ENCODE measurements at places on chromosomes 7 and 10.

GRCh38 chr7:120337308-120337907 is 64.4 kb downstream of the KCND2 start:
- no peak for DNase-seq

DNA sequence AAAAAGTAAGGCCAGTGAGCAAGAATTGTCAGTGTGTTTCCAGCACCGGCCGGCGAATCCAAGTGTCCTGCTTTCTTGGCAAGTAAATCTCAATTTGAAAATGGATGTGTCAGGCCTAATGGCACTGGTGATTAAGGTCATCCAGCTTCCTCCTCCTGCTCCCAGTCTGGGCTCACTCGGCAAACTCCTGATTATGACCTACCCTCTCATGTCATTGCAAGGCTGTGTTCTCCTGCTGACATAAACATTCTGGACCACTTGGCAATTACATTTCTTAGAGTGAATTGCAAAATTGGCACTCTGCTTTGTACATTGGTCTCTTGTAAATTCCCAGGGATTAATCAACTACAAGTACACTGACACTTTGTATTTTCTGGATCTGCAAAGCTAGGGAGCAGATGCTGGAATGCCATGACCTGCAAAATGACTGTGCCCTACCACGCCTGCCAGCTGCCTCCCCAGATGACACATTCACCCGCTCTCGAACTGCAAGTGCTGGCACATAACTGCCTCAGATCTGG is 473.8 kb downstream of the KIF20B start:
- no peak for DNase-seq

DNA sequence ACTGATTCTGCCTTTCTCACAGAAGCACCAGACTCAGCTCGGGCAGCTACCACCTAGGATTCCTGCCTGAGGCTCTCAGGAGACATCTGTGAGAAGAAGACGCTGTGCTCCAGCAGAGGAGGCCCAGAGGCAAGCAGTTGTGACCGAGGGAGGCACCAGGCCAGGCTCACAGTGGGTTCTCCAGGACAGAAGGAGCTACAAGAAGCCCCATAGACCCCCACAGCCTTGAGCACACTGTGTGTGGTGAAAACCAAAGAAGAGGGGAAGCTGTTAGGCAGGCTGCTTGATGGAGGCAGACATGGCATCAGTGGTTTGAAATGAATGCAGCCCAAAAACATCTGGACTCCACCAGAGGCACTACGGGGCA is 198.8 kb downstream of the GRID1 start:
- DNase-seq, result no peak

- DNase-seq, result no peak
Measured at GRCh38 chr7:50781381-50782293, 1.1 kb downstream of the GRB10 start.

- DNase-seq, result peak; percentile 70
Measured at GRCh38 chr7:90595801-90596670, at the start of gene CDK14. TSS of gene CDK14 (plus strand) at chr7:90596321. CDS start at chr7:90596628, 307 bp downstream.

DNA sequence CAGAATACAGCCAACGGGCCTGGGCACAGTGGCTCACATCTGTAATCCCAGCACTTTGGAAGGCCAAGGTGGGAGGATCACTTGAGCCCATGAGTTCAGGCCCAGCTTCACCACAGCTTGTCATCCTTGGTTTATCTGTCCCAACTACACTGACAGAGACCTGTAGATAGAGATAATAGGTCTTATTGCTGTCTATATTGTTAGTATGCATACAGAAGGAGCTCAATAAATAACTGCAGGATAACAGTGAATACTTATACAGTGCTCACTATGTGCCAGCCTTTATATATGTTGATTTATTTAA is 1.3 kb downstream of the CNPY4 start:
- DNase-seq, result no peak

- no peak for DNase-seq
Measured at GRCh38 chr10:6055929-6056328, 6.2 kb downstream of the IL2RA start.

DNA sequence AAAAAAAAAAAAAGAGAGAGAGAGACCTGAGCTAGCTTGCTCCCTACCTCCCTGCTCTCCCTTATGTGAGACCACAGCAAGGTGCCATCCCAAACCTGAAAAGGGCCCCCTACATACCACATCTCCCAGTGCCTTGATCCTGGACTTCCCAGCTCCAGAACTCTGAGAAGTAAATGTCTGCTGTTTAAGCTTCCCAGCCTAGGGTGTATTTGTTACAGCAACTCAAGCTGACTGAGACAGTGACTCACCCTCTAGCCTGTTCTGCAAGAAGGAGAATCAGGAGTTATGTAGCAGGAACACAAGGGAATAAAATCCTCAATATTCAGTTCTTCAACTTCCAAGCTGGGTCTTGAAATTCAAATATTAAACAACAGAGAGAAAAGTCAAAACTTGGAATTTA is 52.1 kb upstream of the TMEM72 start:
- no peak for DNase-seq

- DNase-seq, result no peak
Measured at GRCh38 chr7:152338561-152338960, 97.2 kb downstream of the KMT2C start.

DNA sequence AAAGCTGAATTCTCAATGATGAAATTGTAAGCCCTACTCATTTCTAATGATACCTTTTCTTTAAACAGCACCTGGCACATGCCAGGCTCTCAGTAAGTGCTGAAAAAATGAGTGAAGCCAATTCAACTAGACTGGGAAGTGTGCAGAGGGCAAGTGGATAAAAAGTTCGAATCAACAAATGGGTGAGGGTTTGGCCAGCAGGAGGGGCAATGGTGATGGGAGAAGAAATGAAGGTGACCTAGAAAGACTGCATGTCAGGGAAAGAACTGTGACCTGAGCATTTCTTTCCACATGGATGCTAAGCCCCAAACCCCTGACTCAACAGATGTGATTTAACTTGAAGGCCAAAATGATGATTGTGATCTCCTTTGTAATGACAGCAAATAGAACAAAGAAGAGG is 54.6 kb downstream of the DKK1 start:
- no peak for DNase-seq
